Upper lobe of right lung (tissue), 1 donor: ENCODE measurements at places on chromosomes 7 and 10. TPM values are rescaled to one million over a fixed set of nuclear protein-coding genes. Genes with fewer than 3 reads are reported as not detected.

IFIT1B gene
- total RNA-seq: not detected

DNA sequence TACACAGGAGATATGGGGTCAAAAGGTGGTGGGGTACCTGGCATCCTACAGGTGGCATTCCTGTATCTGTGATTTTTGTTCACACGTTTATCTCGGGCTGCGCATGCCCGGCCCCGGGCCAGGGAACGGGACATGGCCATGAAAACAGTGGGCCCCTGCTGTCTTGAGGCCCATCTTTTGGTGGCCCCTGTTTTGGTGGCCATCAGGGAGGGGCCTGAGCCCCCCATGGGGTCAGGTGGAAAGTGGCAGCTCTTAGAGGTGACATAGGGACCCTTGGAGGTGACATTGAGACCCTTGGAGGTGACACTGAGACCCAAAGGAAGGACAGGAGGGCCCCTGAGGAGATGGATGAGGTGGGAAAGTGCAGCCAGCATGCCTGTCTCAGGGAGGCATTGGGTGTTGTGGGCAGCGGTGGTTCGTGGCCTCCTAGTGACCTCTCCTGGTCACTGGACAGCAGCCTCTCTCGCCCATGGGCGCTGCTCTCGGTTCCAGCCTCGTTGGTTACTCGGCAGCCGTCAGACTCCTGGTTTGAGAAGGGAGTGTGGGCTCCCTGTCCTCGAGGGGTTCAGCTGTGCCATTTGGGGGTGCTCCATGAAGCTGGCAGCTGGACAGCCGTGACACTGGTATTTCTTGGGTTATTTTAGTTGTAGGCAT is 39.9 kb downstream of the INPP5A start:
- no peaks in the 10 kb centered on the region for H3K27me3 ChIP-seq
- H3K4me3 ChIP-seq: no peak overlapping the region
- H3K4me1 ChIP-seq: peaks cover 38% of the 10 kb centered on the region
- no peaks in the 10 kb centered on the region for H3K36me3 ChIP-seq

GRCh38 chr7:112414855-112415490 is 35.3 kb upstream of the IFRD1 start:
- no peaks in the 10 kb centered on the region for H3K27me3 ChIP-seq
- no peak for DNase-seq
- H3K27ac ChIP-seq: no peak overlapping the region

DNA sequence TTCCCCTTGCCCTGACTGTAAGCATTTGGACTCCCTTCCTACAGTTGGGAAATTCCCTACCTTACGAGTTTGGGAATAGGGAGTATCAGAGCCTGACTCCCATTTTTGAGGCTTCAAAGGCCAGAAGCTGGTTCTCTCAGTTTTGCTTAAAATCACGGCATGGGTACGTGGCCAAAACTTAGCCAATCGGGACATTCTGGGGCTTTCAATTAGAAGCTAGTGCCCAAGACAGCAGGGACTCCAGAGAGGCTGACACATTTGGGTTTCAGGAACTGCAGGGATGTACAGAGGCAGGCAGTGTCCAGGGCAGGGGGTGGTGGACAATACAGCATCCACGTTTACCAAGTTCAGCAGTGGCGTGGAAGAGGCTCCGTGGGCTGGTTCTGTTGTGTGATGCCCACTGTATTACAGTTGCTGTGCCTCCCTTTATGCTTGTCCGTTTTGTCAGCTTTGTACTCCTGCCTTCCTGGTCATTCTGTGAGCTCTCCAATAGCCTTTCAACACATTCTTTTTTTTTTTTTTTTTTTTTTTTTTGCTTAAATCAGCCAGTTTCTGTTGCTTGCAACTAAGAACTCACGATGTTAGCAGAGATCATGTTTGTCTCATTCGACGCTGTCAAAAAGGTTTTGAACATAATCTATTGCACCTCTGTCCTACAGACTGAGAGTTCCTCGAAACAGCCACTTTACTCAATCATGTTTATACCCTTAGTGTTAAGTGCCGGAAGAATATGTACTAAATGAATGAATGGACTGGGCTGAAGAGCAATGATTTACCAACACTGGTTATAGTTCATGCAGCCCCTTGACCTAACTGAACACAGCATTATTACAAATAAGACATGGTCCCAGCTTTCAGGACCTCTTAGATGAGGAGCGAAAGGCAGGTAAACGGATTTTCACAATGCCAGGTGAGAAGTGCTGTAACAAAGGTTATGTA is 1.1 kb downstream of the GGCT start:
- peaks cover 10% of the 10 kb centered on the region for H3K36me3 ChIP-seq
- H3K27ac ChIP-seq: peak overlapping the region; percentile 90
- peaks cover 18% of the 10 kb centered on the region for H3K4me1 ChIP-seq
- H3K4me3 ChIP-seq: peak overlapping the region; percentile 83

GPR37 gene
- total RNA-seq: 0.96 TPM

SLC26A4 gene
- total RNA-seq: 1.0 TPM

GRCh38 chr7:27593226-27593625 is 69.5 kb downstream of the HIBADH start:
- H3K4me1 ChIP-seq: no peaks in the 10 kb centered on the region
- H3K27ac ChIP-seq: no peak overlapping the region

PNLIPRP2 gene
- total RNA-seq: not detected

- peaks cover 14% of the 10 kb centered on the region for H3K4me1 ChIP-seq
- no peaks in the 10 kb centered on the region for H3K27me3 ChIP-seq
- H3K27ac ChIP-seq: peak overlapping the region; percentile 73
- no peaks in the 10 kb centered on the region for H3K36me3 ChIP-seq
- no peak for DNase-seq
- H3K4me3 ChIP-seq: no peak overlapping the region
Measured at GRCh38 chr7:143485500-143485899, 7.8 kb downstream of the TAS2R41 start.

GRCh38 chr7:30771880-30772425 is 736 bp downstream of the MINDY4 start:
- H3K4me1 ChIP-seq: peaks cover 17% of the 10 kb centered on the region
- H3K27me3 ChIP-seq: no peaks in the 10 kb centered on the region
- H3K27ac ChIP-seq: peak overlapping the region; percentile 89
- no peak for DNase-seq
- no peaks in the 10 kb centered on the region for H3K36me3 ChIP-seq
- H3K4me3 ChIP-seq: peak overlapping the region; percentile 91

DNA sequence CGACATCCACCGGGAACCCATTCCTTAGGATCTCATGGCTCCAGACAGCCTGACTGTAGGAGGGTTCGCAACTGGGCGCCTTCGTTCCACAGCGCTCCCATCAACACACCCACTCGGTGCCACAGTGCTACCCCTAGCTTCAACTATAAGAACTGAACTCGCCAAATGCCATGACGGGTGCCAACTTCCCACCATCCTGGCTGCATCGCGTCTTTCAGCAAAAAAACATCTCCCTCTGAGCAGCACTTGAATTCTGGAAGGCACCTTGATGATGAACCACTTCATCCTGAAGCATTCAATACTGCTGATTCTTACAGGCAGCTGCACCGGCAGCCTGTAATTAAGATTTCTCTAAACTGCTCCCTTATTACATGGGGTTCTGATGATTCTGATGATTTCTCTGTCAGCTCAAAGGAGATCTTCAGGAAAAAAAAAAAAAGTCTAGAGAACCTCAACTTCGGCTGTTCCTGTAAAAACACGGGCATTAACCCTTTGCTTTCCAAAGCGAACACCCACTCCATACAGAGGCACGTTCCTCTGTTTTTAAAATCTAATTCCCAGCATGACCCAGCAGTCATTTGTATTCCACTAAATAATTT is 1.3 kb downstream of the CYTH3 start:
- peak overlapping the region; percentile 84 for H3K4me3 ChIP-seq
- DNase-seq: no peak

- H3K4me3 ChIP-seq: no peak overlapping the region
- no peaks in the 10 kb centered on the region for H3K36me3 ChIP-seq
- no peaks in the 10 kb centered on the region for H3K27me3 ChIP-seq
- H3K27ac ChIP-seq: no peak overlapping the region
- no peaks in the 10 kb centered on the region for H3K4me1 ChIP-seq
Measured at GRCh38 chr10:80609331-80609730, 71.6 kb downstream of the SH2D4B start.

GTF2IRD1 gene
- 30.5 TPM for total RNA-seq

NPC1L1 gene
- 0.17 TPM for total RNA-seq

- H3K27ac ChIP-seq: peak overlapping the region; percentile 40
- H3K36me3 ChIP-seq: peaks cover 8% of the 10 kb centered on the region
- H3K4me3 ChIP-seq: no peak overlapping the region
- no peak for DNase-seq
- H3K4me1 ChIP-seq: peaks cover 28% of the 10 kb centered on the region
Measured at GRCh38 chr7:75876126-75876881, 2.5 kb upstream of the RHBDD2 start.

ZCCHC24 gene
- total RNA-seq: 32.4 TPM

DNA sequence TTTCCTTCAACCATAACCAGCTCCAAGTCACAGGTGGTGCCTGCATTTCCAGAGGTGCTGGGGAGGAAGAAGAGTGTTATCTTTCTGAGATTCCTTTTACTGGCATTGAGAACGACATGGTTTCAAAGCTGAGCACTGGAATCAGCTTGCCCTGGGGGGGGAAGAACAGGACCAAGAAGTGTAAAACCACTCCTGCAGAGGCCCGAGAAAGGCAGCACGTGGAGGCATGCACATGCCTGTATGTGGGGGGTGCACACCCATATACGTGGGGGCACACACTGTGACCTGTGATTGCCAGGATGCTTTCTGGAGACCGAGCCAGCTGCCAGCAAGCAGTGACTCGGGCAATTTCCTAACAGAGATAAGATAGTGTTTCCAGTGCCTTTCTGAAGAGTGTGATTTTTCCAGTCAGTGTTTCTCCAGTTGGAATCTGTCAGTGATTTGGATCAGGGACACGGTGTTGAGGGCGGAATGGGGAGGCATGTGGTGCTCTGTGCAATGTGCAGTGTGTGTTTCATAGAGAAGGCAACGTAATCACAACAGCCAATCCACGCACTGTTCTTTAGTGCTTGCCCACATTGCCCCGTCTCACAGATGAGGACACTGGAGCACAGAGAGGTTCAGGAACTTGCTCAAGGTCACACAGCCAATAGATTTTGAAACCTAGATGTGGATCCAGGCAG is 4.2 kb downstream of the LRRC27 start:
- H3K4me1 ChIP-seq: peaks cover 15% of the 10 kb centered on the region
- H3K27ac ChIP-seq: peak overlapping the region; percentile 88
- H3K4me3 ChIP-seq: peak overlapping the region; percentile 56

- H3K27ac ChIP-seq: no peak overlapping the region
- no peak for DNase-seq
- no peaks in the 10 kb centered on the region for H3K27me3 ChIP-seq
- H3K36me3 ChIP-seq: no peaks in the 10 kb centered on the region
- H3K4me3 ChIP-seq: no peak overlapping the region
- no peaks in the 10 kb centered on the region for H3K4me1 ChIP-seq
Measured at GRCh38 chr10:124545351-124546054, 83.9 kb downstream of the LHPP start.

DNA sequence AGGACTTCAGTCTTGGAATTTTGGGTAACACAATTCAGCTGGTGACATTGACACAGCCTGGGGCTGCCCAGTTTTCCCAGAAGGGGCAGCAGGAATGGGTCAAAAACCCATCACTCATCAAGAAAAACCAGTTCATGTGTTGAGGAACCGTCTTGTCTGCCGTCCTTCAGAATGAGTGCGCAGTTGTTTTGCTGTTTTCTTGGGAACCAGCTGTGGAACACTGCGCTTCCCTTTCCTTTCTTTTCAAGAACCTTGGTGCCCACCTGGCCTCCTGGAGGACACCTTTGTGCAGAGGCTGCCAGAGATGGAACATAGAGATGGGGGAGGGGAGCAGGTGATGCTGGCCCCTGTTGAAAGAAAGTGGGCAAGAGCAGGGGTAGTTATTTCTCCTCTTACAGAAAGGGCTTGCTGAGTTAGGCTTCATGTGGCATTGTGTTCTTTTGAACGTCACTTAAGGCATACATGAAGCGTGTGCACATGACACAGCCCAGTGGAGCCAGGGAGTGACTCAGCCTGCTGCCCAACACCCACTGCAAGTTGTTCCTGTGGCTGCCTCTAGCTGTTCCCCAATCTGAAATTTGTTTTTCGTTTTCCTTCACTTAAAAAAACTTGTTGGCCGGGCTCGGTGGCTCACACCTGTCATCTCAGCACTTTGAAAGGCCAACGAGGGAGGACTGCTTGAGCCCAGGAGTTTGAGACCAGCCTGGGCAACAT is 87.4 kb upstream of the TNS3 start:
- H3K27me3 ChIP-seq: no peaks in the 10 kb centered on the region
- peak overlapping the region; percentile 66 for H3K27ac ChIP-seq
- peaks cover 6% of the 10 kb centered on the region for H3K4me1 ChIP-seq
- no peak overlapping the region for H3K4me3 ChIP-seq
- DNase-seq: peak; percentile 82
- H3K36me3 ChIP-seq: no peaks in the 10 kb centered on the region

PLCE1 gene
- total RNA-seq: 14.3 TPM

CHAT gene
- not detected for total RNA-seq

DNA sequence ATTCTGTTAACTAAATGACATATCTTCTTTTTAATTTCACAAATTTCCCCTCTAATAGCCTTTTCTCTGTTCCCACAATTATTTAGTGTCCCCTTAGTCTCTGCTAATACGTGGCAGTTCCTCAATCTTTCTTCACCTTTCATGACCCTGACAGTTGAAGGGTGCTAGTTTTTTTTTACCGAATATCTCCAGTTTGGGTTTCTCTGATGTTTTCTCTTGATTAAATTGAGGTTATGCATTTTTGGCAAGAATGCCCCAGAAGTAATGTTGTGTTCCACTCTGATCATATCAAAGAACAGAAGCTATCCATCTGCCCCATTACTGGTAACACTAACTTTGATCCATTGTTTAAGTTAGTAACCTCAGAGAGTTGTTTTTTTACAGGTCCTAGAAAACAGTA is 133.6 kb upstream of the ASAH2 start:
- H3K27ac ChIP-seq: peak overlapping the region; percentile 4
- no peaks in the 10 kb centered on the region for H3K27me3 ChIP-seq
- peaks cover 30% of the 10 kb centered on the region for H3K4me1 ChIP-seq
- H3K36me3 ChIP-seq: no peaks in the 10 kb centered on the region
- no peak overlapping the region for H3K4me3 ChIP-seq

DNA sequence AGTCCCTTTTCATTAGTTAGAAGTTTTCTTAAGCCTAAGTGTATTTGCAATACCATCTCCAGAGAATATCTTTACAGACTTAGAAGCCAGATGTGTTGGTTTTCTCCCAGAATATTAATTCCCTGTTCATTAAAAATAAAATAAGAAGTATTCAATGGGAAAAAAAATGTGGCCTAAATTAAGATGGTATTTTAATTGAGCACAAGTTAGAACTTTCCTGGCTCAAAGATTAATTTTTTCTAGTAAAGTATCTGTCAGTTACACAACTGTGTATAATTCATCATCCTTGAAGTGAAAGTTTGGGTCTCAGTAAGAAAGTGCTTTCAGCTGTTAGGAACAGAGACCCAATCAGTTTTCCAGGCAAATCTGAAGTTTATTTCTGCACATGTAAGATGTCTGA is 1179.5 kb upstream of the C7orf33 start:
- no peak for DNase-seq
- no peak overlapping the region for H3K4me3 ChIP-seq
- H3K4me1 ChIP-seq: no peaks in the 10 kb centered on the region
- no peaks in the 10 kb centered on the region for H3K27me3 ChIP-seq

- no peak for DNase-seq
- peak overlapping the region; percentile 73 for H3K27ac ChIP-seq
- no peaks in the 10 kb centered on the region for H3K36me3 ChIP-seq
- H3K27me3 ChIP-seq: no peaks in the 10 kb centered on the region
- peaks cover 90% of the 10 kb centered on the region for H3K4me1 ChIP-seq
Measured at GRCh38 chr7:131012477-131013031, 278.5 kb upstream of the KLF14 start.
